ENCODE measurements at places on chromosomes 3 and 15.

- peak overlapping the region; percentile 21 for H3K4me3 ChIP-seq
- DNase-seq: no peak
- H3K27ac ChIP-seq: no peak overlapping the region
Measured at GRCh38 chr15:88989578-88989977, 76.4 kb upstream of the MFGE8 start.

- no peaks in the 10 kb centered on the region for H3K36me3 ChIP-seq
- H3K4me3 ChIP-seq: no peak overlapping the region
- no peak overlapping the region for H3K27ac ChIP-seq
- no peaks in the 10 kb centered on the region for H3K4me1 ChIP-seq
- H3K27me3 ChIP-seq: no peaks in the 10 kb centered on the region
Measured at GRCh38 chr15:71880276-71880675, 69.9 kb downstream of the NR2E3 start.

- H3K4me3 ChIP-seq: no peak overlapping the region
- no peaks in the 10 kb centered on the region for H3K36me3 ChIP-seq
- H3K27me3 ChIP-seq: no peaks in the 10 kb centered on the region
- no peak for DNase-seq
- H3K4me1 ChIP-seq: no peaks in the 10 kb centered on the region
Measured at GRCh38 chr3:188889054-188889491, 282.7 kb upstream of the TPRG1 start.

DNA sequence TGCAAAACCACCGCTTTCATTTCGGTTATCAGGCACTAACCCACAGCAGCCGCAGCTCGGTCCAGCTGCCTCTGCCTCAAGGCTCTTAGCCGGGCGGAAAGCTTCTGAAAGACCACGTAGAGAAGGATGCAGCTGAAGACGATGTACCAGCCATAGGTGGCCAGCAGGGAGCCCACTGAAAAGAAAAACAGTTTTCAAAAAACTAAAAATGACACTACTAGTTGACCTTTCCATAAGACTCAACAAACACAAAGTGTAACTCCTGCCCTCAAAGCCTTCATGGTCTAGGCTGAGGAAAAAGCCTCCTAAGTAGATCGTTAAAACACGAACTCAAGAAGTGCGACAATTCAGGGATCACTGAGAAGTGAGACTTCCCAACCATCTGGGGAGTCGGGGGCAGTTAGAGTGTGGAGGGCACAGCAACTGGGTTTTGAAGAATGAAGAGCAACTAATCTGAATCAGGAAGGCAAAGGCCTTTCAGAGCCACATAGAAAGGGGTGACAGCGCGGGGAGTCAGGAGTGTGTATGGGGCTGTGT is 716 bp downstream of the SELENOS start:
- H3K36me3 ChIP-seq: peaks cover 2% of the 10 kb centered on the region
- no peaks in the 10 kb centered on the region for H3K27me3 ChIP-seq
- peak overlapping the region; percentile 87 for H3K4me3 ChIP-seq
- H3K27ac ChIP-seq: peak overlapping the region; percentile 82
- H3K4me1 ChIP-seq: peaks cover 19% of the 10 kb centered on the region

DNA sequence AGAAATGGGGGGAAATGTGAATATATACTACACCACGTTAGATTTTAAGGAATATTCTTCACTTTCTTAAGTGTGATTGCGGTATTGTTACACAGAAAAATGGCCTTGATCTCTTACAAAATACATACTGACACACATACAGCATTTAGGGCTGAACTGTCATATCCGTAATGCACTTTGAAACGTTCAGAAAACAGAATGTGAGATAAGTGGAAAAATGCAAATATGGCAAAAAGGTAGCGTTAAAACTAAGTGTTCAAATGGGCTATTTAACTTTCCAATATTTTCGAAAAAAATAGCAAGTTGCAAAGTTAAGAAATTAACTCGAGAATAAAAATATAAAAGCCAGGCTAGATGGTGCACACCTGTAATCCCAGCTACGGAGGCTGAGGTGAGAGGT is 1.8 kb downstream of the ZNF280D start:
- H3K4me3 ChIP-seq: peak overlapping the region; percentile 86
- H3K4me1 ChIP-seq: peaks cover 68% of the 10 kb centered on the region
- H3K27me3 ChIP-seq: no peaks in the 10 kb centered on the region
- no peak for DNase-seq
- no peaks in the 10 kb centered on the region for H3K36me3 ChIP-seq

DNA sequence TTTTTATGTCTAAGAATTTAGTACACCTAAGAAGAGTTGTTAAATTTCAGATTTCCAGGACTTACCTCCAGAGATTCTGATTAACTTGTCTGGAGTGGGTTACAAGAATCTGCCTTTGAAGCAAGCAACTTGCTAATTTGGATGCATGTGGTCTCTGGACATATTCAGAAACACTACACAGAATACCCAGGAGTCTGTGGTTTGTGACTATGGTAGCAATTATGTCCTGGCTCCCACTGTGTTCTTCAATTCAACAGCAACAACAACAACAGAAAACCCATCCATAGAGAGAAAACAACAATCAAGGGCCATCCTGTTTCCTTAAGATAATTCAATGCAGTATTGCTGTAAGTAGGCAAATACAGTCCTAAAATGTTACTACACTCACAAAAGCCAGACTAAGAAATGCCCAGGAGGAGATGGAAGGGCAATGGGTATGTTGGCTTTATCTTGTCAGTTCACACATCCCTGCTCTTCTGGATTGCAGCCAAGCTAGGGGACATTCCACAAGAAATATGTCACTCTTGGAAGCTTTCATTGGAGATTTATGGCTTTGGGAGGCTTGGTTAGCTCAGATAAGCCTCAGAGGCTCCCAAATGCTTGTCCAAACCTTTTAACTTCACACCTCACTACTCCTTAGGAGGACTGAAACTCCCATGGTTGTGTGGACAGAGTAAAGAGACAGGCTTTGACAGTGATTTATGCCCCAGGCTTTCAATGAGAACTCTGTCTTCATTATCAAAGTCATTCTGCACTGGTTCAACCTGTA is 99.4 kb upstream of the MRPL3 start:
- no peaks in the 10 kb centered on the region for H3K36me3 ChIP-seq
- no peaks in the 10 kb centered on the region for H3K4me1 ChIP-seq
- no peak overlapping the region for H3K4me3 ChIP-seq
- H3K27me3 ChIP-seq: no peaks in the 10 kb centered on the region
- no peak overlapping the region for H3K27ac ChIP-seq

GRCh38 chr3:11717768-11718636 is 74.3 kb upstream of the VGLL4 start:
- H3K4me1 ChIP-seq: peaks cover 45% of the 10 kb centered on the region
- H3K27me3 ChIP-seq: no peaks in the 10 kb centered on the region

DNA sequence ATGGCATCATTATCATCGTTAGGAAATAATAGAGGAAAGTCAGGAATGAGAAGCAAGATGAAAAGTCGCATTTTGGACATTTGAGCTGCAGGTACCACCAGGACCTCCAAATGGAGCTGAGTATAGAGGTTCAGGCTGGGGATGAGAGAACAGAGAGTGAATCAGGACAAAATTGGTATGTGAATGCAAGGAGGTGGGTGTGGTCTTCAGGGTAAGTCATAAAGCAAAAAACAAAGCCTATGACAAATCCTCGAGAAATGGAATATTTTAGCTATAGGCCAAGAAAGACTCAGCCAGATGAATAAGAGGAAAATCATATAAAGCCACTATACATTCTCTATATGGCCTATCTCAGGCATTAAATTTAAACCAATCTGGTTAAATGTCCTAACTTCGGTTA is 841.3 kb downstream of the ROBO1 start:
- no peak overlapping the region for H3K4me3 ChIP-seq
- H3K27me3 ChIP-seq: no peaks in the 10 kb centered on the region
- no peak for DNase-seq
- no peak overlapping the region for H3K27ac ChIP-seq

DNA sequence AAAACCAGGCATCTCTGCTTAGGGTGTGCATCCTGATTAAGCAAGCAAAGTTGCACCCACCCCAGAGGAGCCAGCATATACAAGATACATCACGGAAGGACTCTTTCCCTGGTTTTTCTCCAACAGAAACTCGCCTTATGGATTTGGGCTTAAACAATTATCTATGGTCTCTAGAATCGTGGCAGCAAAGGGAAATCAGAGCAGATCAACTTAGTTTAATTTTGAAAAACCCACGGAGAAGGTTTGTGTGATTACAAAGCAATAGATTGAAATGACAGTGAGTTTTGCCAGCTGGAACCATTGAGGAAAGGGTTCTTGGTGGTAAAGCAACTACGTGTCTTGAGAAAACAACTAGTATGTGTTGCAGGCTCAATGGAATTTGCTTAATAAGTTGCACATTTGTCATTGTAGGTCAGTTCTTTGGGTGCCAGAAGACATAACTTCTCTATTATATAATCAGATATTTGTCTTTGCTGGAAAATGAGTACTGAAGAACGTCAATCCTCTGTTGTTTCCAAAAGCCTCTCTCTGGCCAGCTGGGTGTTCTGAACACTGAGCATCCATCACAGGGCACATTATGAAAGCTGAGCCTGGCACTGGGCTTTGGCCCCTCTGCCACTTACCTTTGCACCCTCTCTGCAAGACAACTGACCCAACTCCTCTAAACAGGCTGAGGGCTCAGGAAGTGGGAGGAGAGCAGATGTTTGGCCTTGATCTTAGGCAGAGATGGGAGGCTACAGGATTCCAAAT is 75.7 kb upstream of the FBN1 start:
- no peak overlapping the region for H3K4me3 ChIP-seq
- no peaks in the 10 kb centered on the region for H3K27me3 ChIP-seq
- DNase-seq: no peak
- no peaks in the 10 kb centered on the region for H3K36me3 ChIP-seq
- H3K4me1 ChIP-seq: no peaks in the 10 kb centered on the region
- no peak overlapping the region for H3K27ac ChIP-seq

DNA sequence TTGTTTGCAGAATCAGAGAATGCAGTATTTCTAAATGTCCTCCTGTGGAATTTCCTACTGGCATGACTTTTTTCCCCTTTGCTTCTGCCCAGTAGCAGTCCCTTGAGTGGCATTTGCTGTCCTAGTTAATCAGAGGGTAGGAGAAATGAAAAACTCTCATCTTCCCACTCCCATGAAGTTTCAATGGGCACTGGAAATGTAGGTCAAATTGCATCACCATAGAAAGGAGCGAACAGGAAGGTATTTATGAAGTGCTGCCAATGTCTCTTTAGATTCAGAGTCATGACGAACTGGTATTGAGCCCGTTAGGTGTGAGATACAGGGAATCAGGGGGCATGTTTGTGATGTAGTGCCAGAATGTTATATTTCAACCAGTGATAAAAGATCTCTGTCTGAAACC is 23.2 kb downstream of the ATXN7 start:
- no peak for DNase-seq
- H3K4me1 ChIP-seq: peaks cover 7% of the 10 kb centered on the region
- H3K4me3 ChIP-seq: no peak overlapping the region

DNA sequence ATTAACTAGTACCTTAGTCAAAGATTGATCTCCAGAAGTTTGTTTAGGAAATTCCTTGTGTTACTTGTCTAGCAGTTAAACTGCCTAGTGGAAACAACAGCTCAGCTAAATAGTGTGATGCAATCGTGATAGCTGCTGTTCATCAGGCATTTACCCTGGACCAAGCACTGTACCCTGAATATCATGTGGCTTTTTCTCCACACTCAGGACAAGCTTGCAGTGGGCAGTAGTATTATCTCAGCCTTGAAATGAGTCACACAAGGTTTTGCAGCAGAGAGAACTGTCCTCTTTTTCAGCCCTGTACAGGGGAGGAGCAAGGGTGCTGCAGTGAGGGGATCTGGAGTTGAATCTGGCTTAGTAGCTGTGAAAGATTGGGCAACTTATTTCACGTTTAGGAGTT is 208.4 kb downstream of the TP63 start:
- peaks cover 10% of the 10 kb centered on the region for H3K4me1 ChIP-seq
- H3K27me3 ChIP-seq: no peaks in the 10 kb centered on the region
- no peak overlapping the region for H3K27ac ChIP-seq

- H3K36me3 ChIP-seq: peaks cover 19% of the 10 kb centered on the region
- no peaks in the 10 kb centered on the region for H3K4me1 ChIP-seq
- DNase-seq: no peak
- H3K27ac ChIP-seq: no peak overlapping the region
- no peak overlapping the region for H3K4me3 ChIP-seq
- H3K27me3 ChIP-seq: no peaks in the 10 kb centered on the region
Measured at GRCh38 chr15:48530528-48530927, 115.0 kb downstream of the FBN1 start.

GRCh38 chr15:89174476-89174875 is 46.9 kb downstream of the RLBP1 start:
- H3K4me1 ChIP-seq: peaks cover 10% of the 10 kb centered on the region
- H3K27me3 ChIP-seq: no peaks in the 10 kb centered on the region
- no peak overlapping the region for H3K27ac ChIP-seq
- DNase-seq: no peak

DNA sequence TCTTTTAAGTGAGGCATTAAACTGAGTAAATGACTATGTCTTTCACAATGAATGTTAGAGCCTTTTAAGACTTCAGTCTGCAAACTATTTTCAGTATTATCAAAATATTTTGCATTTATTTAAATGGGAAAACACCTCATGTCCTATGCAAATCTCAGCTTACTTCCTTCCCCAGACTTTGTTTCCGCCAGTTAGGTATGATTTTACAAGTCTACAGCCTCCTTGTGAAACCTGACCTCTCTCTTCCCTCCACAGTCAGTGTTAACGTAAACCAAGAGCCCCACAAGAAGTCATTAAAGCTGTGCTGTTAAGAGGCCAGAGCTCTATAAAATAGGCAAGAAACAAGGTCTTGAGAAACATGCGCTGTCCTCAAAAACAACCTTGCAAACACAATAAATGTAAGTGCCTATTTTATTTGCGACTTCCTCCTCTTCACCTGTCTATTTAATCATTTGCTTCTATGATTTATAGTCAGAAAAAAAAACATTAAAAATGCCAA is 48.3 kb downstream of the PRTG start:
- H3K4me3 ChIP-seq: no peak overlapping the region
- H3K27me3 ChIP-seq: no peaks in the 10 kb centered on the region
- H3K4me1 ChIP-seq: peaks cover 5% of the 10 kb centered on the region
- no peak overlapping the region for H3K27ac ChIP-seq

- no peaks in the 10 kb centered on the region for H3K4me1 ChIP-seq
- no peak overlapping the region for H3K27ac ChIP-seq
- no peak overlapping the region for H3K4me3 ChIP-seq
- H3K36me3 ChIP-seq: no peaks in the 10 kb centered on the region
- no peaks in the 10 kb centered on the region for H3K27me3 ChIP-seq
- DNase-seq: no peak
Measured at GRCh38 chr3:113707835-113708234, 11.4 kb upstream of the USF3 start.

- H3K4me1 ChIP-seq: no peaks in the 10 kb centered on the region
- no peaks in the 10 kb centered on the region for H3K36me3 ChIP-seq
- H3K27ac ChIP-seq: no peak overlapping the region
- no peaks in the 10 kb centered on the region for H3K27me3 ChIP-seq
Measured at GRCh38 chr15:81955382-81956062, 90.3 kb downstream of the MEX3B start.

- H3K27me3 ChIP-seq: no peaks in the 10 kb centered on the region
- no peaks in the 10 kb centered on the region for H3K4me1 ChIP-seq
- no peaks in the 10 kb centered on the region for H3K36me3 ChIP-seq
- H3K4me3 ChIP-seq: no peak overlapping the region
Measured at GRCh38 chr3:155352900-155353490, 59.5 kb upstream of the STRIT1 start.

GRCh38 chr3:14378415-14378814 is 24.0 kb upstream of the SLC6A6 start:
- H3K27me3 ChIP-seq: no peaks in the 10 kb centered on the region
- H3K36me3 ChIP-seq: no peaks in the 10 kb centered on the region
- H3K4me3 ChIP-seq: no peak overlapping the region
- peaks cover 20% of the 10 kb centered on the region for H3K4me1 ChIP-seq
- no peak for DNase-seq
